ELF-1 (cell line): ENCODE measurements at places on chromosomes 16 and 17.
A peak's percentile ranks its signal among the peaks of the same experiment; 100 is the strongest.

GRCh38 chr17:48261297-48261880 is 153.8 kb downstream of the SNX11 start:
- peak; percentile 82 for DNase-seq

- peak; percentile 67 for DNase-seq
Measured at GRCh38 chr16:1102921-1103635, 7.0 kb upstream of the C1QTNF8 start.

GRCh38 chr17:42276359-42276608 is at the start of gene STAT5B:
Gene STAT5B (minus strand): TSS chr17:42276391. CDS start chr17:42232127, 44,264 bp downstream.
- no peak for DNase-seq

- DNase-seq: no peak
Measured at GRCh38 chr17:74646231-74646630, 22.7 kb upstream of the CD300E start.

- peak; percentile 86 for DNase-seq
Measured at GRCh38 chr17:66673668-66674276, 161.1 kb upstream of the CACNG5 start.

DNA sequence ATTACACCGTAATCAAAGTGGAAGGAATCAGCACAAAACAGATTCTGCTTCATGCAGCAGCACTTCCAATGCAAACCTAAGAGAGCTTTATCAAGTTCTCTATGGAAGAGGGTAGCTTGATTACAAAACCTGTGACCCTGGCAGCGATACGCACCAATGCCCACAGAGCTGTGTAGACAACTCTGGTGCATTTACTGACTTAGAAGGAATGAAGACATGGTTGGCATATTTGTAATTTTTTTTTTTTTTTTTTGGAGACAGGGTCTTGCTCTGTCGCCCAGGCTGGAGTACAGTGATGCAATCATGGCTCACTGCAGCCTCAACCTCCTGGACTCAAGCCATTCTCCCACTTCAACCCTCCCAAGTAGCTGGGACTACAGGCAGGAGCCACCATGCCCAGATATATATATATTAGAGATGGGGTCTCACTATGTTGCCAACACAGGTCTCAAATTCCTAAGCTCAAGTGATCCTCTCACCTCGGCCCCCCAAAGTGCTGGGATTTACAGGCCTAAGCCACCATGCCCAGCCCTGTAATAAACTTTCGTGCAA is 49.4 kb downstream of the XPO6 start:
- no peak for DNase-seq

DNA sequence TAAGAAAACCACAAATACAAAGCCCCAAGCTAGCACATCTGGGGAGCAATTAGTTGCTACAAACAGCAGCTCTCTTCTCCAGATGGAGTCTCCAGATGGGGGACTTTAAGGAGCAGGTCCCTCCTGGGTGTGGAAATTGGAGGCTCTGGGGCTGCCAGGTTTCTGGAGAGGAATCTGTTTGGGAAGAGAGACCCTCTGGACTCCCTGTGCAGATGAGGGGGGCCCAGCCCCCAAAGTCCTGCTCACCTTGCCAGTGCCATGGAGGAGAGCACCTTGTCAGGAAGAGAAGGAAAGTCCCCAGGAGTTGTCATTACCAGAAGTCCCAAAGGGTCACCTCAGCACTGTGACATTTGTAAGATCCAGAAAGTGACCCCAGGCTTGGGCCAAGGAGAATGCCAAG is 14.8 kb downstream of the TEKT5 start:
- no peak for DNase-seq

- no peak for DNase-seq
Measured at GRCh38 chr16:67021321-67021720, 7.6 kb upstream of the CBFB start.

GRCh38 chr17:6779411-6779810 is 3.4 kb downstream of the FBXO39 start:
- no peak for DNase-seq

DNA sequence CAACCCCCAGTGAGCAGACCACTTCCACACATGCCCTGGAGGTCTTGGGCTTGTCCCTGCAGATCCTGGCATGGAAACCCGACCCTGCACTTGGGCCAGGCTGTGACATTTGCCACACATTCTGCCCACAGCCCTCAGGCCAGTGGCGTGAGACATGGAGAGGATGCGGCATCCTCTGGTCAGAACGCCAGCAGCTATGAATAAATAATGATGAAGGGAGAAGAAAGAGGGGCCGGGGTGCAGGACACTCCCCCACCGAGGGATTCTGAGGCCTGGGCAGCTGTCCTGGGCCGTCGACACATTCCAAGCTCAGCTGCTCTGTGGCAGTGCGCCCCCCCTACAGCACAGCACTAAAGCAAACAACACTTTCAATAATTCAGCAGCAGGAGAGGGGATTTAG is 148.8 kb downstream of the ENGASE start:
- no peak for DNase-seq

GRCh38 chr16:20610211-20610891 is 34.2 kb upstream of the ACSM2B start:
- DNase-seq: no peak

- DNase-seq: no peak
Measured at GRCh38 chr17:27376637-27377547, 79.4 kb upstream of the KSR1 start.

DNA sequence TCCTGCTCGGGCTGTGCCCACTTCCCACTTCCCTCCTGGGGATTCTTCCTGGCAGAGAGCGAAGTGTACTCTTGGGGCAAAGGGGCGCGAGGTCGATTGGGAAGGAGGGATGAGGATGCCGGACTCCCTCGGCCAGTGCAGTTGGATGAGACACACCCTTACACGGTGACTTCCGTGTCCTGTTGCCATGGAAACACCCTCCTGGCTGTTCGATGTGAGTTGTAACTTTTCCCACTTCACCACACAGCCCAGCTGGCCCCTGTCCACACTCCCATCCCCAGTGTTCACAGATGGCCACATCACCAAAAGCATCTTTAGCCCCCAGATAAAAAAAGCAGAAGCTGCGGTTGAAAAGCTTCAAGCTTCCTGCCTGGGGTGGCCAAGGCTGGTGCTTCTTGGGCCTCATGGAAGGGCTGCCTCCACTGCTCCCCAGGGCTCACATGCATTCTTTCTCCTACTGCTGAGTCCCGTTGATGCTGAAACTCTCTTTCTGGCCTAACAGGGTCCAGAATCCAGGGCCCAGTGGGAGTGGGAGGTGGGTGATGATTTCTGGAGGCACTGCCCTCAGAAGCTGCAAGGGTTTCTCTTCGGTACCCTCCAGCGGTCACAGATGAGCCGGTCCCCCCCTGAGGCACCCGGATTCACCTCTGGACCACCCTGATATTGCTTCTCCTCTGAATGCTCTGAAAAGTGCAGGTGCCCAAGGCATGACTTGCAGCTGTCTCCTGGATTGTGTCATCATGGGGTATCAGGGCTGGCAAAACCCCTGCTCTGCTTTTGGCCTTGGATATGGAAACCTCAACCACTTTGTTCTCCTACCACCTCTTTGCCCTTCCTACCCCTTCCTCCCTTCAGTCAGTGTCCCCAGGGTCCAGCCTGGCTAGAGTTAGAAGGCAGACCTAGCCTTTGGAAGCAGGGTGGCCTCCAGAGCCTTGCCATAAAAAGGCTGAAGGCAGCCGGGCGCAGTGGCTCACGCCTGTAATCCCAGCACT is 2.2 kb upstream of the TRAF4 start:
- DNase-seq: no peak

DNA sequence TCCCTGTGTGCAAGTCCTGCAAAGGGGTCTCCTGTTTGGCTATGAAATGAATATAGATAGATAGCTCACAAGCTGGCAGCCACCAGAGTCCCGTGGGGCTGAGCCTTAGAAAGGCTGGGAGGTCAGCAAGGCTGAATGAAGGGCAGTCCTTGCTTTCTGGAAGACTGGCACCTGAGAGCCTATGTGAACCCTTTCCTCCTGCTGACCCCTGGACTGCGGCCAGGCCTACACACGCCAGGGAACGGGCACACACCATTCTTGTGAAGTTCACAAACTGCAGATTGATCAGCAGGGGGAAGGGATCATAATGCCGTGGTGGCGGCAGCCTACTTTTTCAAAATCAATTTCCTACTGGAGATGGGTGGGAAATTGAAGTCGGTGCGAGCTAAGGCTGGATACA is 985 bp upstream of the C17orf107 start:
- no peak for DNase-seq

GRCh38 chr16:72794319-72794718 is 253.6 kb downstream of the ZFHX3 start:
- no peak for DNase-seq

- no peak for DNase-seq
Measured at GRCh38 chr17:82157046-82158035, 55.3 kb downstream of the CCDC57 start.

DNA sequence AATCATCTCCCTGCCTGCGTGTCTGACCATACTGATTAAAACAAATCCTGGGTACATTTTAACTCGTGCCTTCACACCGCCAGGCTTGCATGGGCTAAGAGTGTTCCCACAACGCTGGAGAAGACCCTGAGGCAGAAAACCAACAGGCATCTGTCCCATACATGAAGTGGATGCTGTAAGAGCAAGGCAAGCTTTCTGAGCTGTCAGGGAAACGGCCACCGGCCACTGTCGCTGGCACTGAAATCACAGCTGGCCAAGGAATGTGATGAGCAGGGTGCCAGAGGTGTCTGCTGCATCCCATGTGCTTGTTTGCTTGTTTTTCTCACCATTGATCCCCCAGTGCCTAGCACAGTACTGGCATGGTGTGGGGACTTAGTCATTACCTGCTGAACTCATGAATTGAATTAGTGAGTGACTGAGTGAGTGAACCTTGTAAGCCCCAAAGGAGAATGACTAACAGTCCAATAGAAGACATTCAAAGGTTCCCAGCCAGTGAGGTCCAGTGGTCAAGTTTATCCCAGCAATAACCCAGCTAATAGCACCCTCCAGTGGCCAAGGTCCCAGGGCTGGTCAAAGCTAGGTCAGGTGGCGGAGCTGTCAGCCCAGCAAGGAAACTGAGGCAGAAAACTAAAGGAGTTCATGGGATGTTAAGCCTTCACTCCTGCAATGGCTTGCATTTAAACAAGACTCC is 92.7 kb upstream of the CDH5 start:
- DNase-seq: no peak

GRCh38 chr17:50018909-50019308 is 23.9 kb upstream of the DLX3 start:
- DNase-seq: no peak

- peak; percentile 39 for DNase-seq
Measured at GRCh38 chr17:5832886-5833285, 237.3 kb upstream of the WSCD1 start.

GRCh38 chr16:86011532-86011931 is 112.6 kb downstream of the IRF8 start:
- no peak for DNase-seq

DNA sequence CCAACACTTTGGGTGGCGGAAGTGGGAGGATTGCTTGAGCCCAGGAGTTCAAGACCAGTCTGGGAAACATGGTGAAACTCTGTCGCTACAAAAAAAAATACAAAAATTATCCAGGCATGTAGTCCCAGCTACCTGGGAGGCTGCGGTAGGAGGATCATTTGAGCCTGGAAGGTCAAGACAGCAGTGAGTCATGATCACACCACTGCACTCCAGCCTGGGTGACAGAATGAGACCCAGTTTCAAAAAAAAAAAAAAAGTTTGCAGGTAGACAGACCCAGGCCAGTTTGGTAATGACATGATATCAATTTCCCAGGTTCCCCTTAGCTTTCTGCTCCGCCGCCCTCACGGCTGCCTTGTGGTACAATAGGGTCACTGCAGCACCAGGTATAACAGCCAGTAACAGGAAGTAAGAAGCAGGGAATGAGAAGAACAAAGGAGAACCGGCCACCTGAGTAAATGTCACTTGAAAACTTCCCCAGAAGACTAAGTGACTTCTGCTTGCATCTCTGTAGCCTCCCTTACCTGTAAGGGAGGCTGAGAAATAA is 201.2 kb upstream of the HSBP1 start:
- DNase-seq: no peak

DNA sequence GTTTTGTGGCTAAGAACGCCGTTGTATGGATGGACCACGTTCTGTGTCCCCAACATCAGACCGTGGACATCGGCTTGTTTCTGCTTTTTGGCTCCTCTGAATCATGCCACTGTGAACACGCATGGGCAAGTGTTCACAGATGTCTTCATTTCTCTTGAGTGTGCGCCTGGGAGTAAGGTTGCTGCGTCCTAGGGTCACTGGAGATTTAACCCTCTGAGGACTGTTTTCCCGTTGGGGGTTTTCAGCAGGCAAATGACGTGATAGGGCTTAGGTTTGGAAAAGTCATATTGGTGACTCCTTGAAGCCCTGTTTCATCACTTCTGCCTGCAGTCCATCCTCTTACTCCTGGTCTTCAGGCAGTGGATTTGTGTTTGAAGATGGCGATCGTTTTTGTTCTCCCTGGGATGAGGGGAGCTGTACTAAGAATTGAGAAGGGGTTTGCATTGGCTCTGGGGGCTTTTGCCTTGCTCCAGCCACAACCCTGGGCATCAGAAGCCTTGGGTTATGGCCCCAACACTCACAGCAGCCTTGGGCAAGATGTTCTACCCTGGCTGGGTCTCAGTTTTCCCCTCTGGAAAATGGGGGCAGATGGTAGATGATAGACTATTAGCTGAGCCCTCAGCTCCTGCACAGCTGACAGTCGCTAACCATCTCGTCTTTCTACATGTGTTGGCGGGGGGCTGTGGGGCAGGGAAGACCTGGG is 67.2 kb upstream of the CIBAR2 start:
- DNase-seq: no peak

DNA sequence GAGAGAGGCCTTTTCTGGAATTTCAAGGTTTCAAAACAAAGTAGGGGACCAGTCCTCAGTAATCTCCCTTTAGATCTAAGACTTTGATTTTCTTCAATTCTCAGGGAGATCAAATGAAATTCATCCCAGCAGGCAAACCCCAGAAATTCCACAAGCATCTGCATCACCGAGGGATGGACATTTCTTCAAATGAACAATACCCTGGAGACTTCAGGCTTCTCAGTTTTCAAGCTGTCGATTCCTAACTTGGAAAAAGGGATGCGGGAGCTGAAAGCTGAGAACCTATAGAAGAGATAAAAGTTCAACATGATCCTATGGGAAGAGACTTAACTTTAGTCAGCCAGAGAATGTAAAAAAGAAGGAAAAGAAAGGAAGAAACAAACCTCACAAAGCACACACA is 296.9 kb upstream of the CDH5 start:
- DNase-seq: no peak

DNA sequence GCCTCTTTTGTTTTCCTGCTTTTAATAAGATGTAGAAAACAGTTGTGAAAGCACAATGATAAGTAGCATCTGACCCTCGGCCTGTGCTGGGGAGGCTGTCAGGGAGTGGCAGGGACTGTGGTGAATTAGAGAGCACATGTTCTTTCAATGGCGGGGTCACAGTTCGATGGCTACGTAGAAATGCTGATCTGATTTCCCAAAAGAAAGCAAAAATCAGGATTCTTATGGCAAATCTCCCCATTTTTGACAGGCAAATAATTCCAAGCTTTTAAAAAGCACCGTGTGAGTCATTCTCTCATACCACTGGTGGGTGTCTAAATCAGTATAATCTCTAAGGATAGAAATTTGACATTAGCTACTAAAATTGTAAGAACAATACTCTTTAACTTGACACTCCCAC is 4.2 kb upstream of the MAPK7 start:
- DNase-seq: no peak
